ENCODE measurements at places on chromosomes 12 and 14. TPM values are rescaled to one million over a fixed set of nuclear protein-coding genes. Genes with fewer than 3 reads are reported as not detected.

The FOXA1 gene
- not detected for total RNA-seq

The ZBTB42 gene
- 7.0 TPM for total RNA-seq

The PLA2G1B gene
- not detected for total RNA-seq

DNA sequence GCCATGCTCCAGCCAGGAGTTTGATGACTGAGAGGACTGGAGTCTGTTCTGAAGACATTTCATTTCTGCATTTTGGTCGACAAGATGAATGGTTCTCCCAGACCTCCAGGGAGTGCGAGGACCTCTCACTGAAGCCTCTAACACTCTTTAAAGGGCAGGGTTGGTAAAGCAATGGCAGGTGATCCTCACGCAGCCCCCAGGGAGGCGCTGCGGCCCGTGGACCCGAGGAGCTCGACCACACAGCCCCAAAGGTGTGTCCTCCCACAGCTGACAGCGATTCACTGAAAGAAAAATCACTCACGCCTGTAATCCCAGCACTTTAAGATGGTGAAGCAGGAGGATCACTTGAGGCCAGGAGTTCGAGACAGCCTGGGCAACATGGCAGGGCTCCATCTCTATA is 183.8 kb upstream of the SFSWAP start:
- no peaks in the 10 kb centered on the region for H3K27me3 ChIP-seq
- H3K27ac ChIP-seq: no peak overlapping the region
- DNase-seq: no peak
- no peaks in the 10 kb centered on the region for H3K36me3 ChIP-seq
- H3K4me3 ChIP-seq: no peak overlapping the region

DNA sequence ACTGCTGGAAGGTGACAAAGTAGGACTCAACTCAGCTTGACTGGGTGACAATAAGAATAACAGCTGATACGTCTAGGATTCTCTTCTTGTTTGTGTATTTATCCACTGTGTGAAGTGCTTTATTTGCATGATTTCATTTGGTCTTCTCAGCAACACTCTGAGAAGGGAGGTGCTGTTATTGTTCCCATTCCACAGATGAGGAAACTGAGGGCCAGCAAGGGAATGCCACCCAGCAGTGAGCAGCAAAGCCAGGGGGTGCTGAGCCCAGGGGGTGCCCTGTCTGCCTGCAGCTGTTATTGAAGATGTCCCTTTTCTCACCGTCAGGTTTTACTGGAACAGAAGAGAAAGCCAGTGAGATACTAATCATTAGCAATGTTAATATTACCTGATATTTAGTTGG is 62.8 kb downstream of the RNFT2 start:
- no peaks in the 10 kb centered on the region for H3K27me3 ChIP-seq
- no peak overlapping the region for H3K4me3 ChIP-seq
- no peak for DNase-seq
- no peak overlapping the region for H3K27ac ChIP-seq
- H3K4me1 ChIP-seq: no peaks in the 10 kb centered on the region

- H3K4me3 ChIP-seq: no peak overlapping the region
- H3K27me3 ChIP-seq: no peaks in the 10 kb centered on the region
- H3K27ac ChIP-seq: no peak overlapping the region
These were observed 3.3 kb upstream of the KRT86 start for GRCh38 chr12:52271158-52271557.

- peaks cover 5% of the 10 kb centered on the region for H3K27me3 ChIP-seq
- no peak for DNase-seq
- H3K36me3 ChIP-seq: no peaks in the 10 kb centered on the region
- no peaks in the 10 kb centered on the region for H3K4me1 ChIP-seq
These were observed 6.2 kb upstream of the KRT84 start for GRCh38 chr12:52391618-52392002.

GRCh38 chr14:32900547-32900946 is 38.1 kb upstream of the NPAS3 start:
- DNase-seq: no peak
- H3K27me3 ChIP-seq: no peaks in the 10 kb centered on the region
- H3K27ac ChIP-seq: no peak overlapping the region
- H3K36me3 ChIP-seq: no peaks in the 10 kb centered on the region
- H3K4me1 ChIP-seq: no peaks in the 10 kb centered on the region
- H3K4me3 ChIP-seq: no peak overlapping the region

GRCh38 chr12:112116232-112117060 is 7.9 kb upstream of the NAA25 start:
- H3K36me3 ChIP-seq: no peaks in the 10 kb centered on the region
- DNase-seq: peak; percentile 82
- peaks cover under 1% of the 10 kb centered on the region for H3K4me1 ChIP-seq
- no peaks in the 10 kb centered on the region for H3K27me3 ChIP-seq
- peak overlapping the region; percentile 65 for H3K27ac ChIP-seq
- H3K4me3 ChIP-seq: peak overlapping the region; percentile 38

All from psoas muscle (tissue), 8 donors.